Femur (tissue), 1 donor: ENCODE measurements at places on chromosomes 3 and 15.

DNA sequence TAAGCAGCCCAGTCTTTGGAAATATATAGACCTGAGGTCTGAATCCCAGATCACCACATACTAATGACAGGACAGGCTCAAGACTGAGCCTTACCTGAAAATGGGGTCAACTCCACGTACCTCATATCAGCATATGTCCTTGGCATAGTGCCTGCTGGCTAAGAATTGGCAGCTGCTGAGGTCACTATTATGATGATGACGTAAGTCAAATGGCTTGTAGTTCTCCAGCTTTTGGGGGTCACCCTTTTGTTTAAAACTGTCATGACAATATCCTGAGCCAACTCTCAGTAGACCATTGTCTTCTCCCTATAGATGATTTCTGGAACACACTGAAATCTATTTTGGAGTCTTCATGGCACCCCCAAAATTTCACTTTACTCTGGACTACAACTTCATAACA lies 16.8 kb upstream of the CADPS start:
- DNase-seq = no peak

DNA sequence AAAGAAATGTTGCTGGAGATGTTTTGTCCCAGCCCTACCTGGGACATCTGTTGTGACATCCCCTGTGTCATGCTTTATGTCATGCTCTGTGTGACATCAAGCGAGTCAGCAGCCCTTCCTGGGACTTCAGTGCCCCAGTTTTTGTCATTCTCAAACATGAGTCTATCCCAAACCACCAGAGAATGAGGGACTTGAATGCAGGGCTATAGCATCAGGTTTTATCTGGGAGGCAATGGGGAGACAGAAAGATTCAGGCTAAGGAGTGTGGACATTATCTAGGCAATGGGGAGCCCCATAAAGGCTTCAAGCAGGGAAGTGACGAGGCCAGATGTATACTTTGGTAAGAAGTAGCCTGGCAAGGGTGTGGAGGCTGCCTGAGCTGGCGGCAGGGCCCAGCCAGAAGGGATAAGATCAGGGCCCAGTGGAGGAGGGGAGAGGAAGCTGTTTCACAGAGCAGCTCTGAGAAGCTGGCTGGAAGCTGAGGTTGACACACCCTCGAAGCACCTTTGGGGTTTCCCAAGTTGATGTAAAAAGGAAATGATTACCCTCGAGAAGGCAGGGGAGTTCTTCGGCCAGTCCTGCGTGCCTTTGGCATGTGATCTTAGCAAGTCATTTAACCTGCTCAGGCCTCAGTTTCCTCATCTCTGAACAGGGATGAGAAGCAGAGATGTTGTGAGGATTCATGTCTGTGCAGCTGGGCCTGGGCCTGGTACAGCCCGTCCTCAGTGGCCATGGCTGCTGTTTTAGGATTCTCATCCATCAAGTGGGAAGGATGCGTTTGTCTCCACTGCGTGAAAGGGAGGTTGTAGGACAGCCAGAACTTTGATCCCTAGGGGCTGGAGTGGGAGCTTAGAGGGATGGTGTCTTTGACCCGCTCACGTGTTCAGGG lies 34.3 kb downstream of the IRAK2 start:
- peak; percentile 41 for DNase-seq

DNA sequence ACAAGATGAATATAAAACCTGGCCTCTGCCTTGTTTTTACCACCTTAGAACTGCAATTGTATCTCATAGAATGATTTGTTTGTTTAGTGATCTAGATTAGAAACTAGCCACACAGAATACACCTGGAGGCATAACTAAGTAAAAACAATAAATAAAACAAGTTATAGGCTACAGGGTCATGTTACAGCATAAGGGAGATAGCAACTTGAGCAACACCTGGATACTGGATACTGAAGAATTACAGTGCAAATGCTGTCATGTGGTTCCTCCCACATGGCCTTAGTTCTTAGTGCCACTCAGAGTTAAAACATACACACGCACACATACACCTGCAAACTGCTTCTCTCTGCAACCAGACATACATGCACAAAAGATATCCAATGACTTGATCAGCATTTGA lies 563.4 kb upstream of the DPPA4 start:
- DNase-seq = no peak

DNA sequence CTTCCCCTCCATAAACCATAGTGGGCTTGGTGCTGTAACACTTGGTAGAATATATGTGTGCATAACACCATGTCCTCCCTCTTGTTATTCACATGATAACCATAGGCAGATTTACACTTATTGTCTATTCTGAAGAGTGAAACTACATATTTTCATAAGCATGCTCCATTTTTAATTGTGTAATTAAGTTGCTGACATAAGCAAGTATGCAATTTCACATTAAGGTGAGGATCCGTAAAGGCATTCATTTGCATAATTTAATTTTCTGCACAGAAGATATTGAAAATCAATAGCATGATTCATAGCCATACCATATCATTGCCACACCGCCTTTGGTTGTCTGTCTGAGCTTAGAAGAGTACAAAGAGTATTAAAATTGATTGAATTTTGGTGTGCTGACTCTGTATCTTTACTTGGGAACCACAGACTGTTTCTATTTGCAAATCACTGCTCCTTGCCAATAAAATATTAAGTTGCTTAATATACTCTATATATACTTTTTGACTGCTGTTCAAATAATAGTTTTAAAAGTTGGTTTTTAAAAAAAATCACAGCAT lies 182.4 kb downstream of the PTPRG start:
- no peak for DNase-seq

DNA sequence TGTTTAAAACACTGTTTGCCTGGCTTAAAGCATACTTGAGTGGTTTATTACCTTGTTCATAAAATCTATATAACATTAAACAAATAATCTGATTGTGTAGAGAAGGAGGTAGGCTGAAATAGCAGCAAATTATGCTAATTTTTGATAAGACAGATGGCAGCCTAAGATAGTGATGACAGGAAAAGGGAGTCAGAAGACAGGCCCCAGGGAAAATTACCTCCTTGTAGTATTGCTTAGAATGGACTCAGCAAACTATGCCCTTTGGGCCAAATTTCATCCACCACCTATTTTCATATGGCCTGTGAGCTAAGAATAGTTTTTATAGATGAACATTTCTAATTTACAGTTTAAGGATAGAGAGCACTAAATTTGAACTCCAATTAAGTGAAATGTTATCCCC lies 37.8 kb downstream of the CHD2 start:
- no peak for DNase-seq

DNA sequence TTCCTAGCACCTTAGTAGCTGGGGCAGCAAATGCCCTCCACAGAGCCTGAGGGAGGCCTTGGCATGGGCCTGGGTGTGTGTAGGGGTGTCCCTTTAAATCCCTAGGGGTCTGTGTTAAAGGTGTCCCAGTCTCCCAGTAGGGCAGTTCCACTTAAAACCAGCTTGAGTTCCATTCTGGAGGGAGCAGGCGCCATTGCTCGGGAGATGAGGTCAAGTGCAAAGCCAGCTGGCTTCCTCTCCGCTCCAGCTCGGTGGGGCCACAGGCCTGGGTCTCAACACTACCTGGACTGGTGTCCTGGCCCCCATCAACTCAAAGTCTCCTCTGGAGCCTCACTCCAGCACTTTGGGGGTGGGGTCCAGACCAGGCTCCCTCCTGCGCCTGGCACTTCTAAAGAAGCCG lies 25.2 kb downstream of the FEM1B start:
- DNase-seq = no peak

DNA sequence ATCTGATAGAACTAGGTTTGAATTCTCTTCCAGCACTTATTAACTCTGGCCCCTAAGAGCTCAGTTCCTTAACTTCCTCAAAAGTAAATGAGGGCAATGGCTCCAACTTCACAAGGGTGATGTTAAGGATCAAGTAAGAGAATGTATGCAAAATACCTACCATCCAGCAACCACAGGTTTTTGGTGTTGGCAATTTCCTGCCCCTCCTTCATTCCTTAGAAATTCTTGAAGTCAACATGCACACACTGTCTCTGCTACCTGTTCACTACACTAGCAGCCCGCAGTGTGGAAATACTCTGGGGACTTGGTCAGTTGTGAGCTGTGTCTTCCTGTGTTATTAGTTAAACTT lies 5.0 kb downstream of the ZBED2 start:
- no peak for DNase-seq

GRCh38 chr3:185878920-185879319 lies 54.1 kb upstream of the IGF2BP2 start:
- DNase-seq = no peak

- no peak for DNase-seq
Measured at GRCh38 chr3:151283907-151284461, 5.6 kb upstream of the P2RY14 start.

- DNase-seq = peak; percentile 44
Measured at GRCh38 chr3:111762537-111762936, 96.5 kb upstream of the PHLDB2 start.

DNA sequence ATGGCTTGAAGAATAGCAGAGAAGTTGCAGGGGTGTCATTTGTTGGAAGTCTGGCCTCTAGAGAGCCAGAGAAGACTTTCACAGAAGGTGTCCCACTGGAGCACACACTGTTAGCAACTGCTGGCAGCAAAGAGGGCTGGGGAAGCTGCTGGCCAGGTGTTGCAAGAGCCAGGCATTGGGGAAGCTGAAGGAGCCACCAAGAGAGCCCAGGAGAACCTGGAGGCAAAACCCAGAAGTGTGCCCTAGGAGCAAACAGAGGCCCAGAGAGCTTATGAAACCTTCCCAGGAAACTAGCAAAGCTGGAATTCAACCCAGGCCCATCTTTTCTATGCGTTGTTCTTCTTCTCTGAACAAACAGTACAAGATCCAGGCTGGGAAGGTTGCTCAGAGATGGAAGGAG lies 132.7 kb upstream of the TRIM42 start:
- DNase-seq = no peak

GRCh38 chr15:60460931-60461330 lies 18.0 kb downstream of the ICE2 start:
- no peak for DNase-seq

GRCh38 chr15:94736236-94736635 lies 504.9 kb downstream of the MCTP2 start:
- no peak for DNase-seq

GRCh38 chr3:77142578-77142977 lies 102.7 kb downstream of the ROBO2 start:
- DNase-seq = no peak

DNA sequence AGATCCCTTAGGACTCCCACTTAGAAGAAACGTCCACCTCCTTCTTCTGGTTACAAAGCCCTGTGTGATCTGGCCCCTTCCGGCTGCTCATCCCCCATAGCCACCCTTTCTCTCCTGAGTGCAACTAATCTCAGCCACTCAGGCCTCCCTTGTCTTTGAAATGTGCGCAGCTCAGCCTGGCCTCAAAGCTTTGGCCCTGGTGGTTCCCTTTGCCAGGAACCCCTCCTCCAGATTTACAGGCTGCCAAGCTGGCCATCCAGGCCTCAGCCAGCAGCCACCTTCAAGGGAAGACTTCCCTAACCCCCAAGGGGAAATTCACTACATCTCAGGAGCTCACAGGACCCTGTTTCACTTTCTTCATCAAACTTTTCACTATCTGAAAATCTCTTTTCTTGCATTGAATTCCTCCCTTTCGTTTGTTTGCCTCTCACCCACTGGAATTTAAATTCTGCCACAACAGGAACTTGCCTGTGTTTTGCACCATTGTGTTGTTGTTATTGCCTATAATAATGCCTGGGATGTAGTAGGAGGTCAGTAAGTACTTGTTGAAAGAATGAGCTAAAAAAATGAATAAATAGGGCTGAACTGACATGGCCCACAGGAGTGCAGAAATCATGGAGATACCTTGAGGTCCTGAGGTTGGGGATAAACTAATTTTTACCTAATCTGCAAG lies 109.5 kb upstream of the PFN2 start:
- no peak for DNase-seq

DNA sequence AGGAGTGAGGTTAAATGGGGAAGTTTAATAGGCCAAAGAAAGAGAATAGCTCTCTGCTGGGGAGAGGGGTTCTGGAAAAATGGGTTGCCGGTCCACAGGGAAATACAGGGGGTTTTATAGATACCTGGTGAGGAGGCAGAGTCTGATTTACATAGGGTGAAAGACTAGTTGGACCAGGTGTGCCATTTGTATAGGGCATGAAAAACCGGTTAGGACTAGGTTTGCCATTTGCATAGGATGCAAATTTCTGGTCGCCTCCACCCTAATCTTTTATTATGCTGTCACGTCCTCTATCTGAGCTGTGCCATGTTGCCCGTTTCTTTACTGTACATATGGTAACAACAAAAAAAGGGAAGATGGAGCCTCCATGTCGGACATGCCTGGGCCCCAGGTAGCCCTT lies 960.1 kb downstream of the FHIT start:
- DNase-seq = no peak

- no peak for DNase-seq
Measured at GRCh38 chr3:81910244-81910852, 148.9 kb upstream of the GBE1 start.

DNA sequence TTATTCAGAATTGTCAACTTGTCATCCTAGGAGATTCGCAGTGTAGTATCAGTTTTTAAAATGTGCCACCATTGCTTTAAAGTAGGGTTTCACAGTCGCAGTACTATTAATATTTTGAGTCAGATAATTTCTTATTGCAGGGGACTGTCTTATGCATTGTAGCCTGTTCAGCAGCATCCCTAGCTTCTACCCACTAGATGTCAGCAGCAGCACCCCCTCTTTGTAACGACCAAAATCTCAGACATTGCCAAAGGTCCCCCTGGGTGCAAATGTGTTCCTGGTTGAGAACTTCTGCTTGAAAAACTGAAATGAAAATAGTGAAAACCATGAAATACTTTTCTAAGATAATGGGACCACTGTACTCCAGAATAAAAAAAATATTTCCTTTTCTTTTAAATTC lies 474.8 kb downstream of the CNTN3 start:
- DNase-seq = no peak

- DNase-seq = no peak
Measured at GRCh38 chr15:52344592-52344991, 49.0 kb upstream of the MYO5C start.

DNA sequence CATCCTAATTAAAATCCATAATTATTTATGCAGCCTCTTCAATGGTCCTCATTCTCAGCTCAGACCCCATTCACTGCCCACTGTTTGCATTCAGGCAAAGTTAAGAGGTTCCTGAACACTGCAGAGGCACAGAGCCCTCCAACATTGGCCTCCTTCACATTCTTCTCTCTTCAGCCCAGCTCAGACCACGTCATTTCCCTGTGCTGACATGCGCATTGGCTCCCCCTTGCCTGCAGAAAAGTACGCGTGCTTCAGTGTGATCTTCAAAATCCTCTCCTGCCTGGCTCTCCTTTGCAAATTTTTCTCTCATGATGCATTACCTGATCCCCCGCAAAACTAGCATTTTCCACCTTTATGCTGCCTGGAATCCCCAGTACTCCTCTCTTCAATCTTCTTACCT lies 552.3 kb downstream of the NTRK3 start:
- DNase-seq = no peak

DNA sequence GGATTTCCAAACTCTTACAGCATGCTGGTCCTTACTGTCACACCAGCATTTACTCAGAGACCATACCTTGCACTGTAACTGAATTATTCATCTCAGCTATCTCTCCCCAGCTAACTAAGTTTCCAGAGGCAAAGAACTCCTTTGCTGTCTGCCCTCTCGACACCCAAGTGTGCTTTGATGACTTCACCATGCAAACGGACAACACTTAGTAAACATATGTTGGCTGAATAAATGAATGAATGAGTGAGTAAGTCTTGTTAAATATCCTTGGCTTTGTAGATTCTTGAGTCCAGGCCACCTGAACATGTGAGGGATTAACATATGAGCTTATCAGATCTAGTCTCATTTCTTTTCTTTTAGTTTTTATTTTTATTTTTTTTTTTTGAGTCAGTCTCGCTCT lies 138.2 kb downstream of the PLD1 start:
- DNase-seq = no peak
